ENCODE measurements at places on chromosomes 2 and 18.

GRCh38 chr18:7908681-7909299, 341.7 kb downstream of the PTPRM start:
- DNase-seq: no peak

GRCh38 chr18:76131738-76132137, 363.3 kb downstream of the ZNF516 start:
- DNase-seq: peak; percentile 55

- no peak for DNase-seq
These were observed 150.3 kb downstream of the TMEM18 start for GRCh38 chr2:526918-527317.

- no peak for DNase-seq
These were observed 278.0 kb downstream of the METTL4 start for GRCh38 chr18:2293109-2293839.

DNA sequence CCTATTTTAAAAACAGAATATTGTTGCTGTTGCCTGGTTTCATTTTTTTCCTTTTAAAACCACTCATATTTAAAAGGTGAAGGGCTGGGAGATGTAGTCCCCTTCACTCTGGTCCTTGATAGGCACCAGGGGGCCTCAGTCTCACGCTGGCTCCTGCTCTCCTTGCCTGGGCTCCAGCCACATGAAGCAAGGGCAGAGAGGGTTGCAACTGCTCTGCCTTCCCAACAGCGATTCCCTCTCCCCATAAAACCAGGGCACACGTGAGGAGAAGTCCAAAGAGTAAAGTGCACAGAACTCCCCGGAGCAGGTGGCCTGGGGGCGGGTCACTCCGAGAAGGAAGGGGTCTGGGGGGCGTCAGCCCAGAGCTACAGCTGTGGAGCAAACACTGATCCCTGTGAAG, 12.8 kb downstream of the TMEM127 start:
- no peak for DNase-seq

- DNase-seq: no peak
These were observed 44.6 kb downstream of the SMAD4 start for GRCh38 chr18:51074605-51075004.

- DNase-seq: no peak
These were observed 117.6 kb upstream of the TTN start for GRCh38 chr2:178924817-178925216.
